ENCODE measurements at places on chromosomes 16 and 17. TPM values are rescaled to one million over a fixed set of nuclear protein-coding genes. Genes with fewer than 3 reads are reported as not detected.

RAB37 gene
- 3.4 TPM for total RNA-seq

DNA sequence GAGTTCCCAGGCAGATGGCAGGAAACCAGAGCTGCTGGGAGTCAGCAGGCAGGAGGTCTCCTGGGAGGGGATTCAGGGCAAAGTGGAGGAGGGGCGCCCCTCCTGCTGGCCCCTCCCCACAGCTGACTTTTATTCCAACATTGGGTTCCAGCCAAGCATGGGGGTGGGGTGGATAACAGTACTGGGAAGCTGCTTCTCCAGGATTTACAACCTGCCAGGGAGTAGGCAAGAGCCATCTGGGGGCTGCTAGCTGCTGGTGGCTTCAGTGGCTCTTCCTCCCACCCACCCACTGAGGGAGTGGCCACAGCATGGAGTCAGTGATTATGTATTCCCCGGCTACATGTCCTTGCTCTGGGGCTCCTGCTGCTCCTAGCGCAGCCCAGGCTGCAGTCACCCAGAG is 36.8 kb downstream of the TMEM132E start:
- ATAC-seq = no peak

DNA sequence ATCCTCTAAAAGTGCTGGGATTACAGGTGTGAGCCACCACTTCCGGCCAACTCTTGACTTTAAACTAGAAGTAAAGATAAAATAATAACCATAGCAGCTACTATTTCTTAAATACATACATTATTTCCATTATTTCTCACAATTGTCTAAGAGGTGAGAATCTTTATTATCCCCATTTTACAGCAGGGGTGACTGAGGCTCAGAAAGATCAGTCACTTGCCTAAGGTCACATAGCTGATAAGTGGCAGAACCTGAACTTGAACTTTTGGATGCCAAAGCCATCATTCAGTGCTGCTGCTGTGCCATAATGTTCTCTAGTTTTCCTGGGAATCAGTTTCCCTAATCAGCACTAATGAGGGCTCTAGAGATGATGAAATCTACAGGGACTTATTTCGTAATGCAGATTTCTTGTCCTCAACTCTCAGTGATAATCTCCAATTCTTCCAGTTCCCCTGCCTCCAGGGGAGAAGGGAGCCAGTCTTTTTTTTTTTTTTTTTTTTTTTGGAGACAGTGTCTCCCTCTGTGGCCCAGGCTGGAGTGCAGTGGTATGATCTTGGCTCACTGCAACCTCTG is 25.2 kb upstream of the GPRC5B start:
- ATAC-seq = no peak

- no peak for ATAC-seq
Measured at GRCh38 chr17:11151818-11152425, 89.1 kb upstream of the SHISA6 start.

DNA sequence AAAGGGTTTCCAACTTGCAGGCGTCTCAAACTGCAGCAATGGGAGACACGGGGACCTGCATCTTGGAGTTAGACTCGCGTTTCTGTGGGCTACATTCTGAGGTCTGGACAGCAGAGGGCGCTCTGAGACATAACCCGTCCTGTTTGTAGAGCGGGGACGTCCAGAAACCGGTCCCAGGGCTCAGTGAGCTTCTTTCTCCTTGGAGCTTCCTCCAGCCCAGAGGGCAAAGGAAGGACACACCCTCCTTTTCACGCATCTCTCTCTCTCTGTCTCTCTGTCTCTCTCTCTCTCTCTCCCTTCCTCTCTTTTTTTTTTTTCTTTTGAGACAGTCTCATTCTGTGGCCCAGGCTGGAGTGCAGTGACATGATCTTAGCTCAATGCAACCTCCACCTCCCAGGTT is 19.8 kb downstream of the COX4I1 start:
- peak; percentile 85 for ATAC-seq

PABPN1L gene
- not detected for total RNA-seq

GRCh38 chr17:44904001-44904984 is 5.0 kb upstream of the EFTUD2 start:
- no peak for ATAC-seq

DNA sequence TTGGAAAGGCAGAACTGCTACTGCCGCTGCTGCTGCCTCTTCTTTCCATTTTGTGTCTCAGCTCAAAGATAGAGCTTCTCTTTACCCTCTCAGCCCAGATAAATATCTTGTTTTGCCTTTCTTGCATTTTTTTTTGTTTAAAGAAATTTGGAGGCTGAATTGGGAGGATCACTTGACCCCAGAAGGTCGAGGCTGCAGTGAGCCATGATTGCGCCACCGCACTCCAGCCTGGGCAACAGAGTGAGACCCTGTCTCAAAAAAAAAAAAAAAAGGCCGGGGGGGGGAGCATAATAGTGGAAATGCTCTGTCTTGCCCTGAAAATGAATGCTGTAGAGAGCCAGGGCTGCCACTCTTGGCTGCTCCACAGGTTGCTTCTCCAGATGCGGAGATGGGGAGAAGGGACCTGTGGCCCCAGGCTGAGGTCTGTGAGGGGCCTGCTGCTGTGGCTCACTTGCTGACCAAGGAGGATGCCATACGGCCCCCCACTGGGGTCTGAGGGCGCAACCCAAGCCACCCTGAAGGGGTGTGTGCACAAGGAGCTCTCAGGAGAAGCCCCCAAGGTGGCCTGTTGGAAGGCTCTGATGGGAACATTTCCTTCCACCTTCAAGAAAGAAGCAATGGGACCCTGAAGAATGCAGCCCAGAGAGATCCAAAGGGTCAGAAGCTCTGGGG is 21.5 kb upstream of the G6PC1 start:
- no peak for ATAC-seq

DNA sequence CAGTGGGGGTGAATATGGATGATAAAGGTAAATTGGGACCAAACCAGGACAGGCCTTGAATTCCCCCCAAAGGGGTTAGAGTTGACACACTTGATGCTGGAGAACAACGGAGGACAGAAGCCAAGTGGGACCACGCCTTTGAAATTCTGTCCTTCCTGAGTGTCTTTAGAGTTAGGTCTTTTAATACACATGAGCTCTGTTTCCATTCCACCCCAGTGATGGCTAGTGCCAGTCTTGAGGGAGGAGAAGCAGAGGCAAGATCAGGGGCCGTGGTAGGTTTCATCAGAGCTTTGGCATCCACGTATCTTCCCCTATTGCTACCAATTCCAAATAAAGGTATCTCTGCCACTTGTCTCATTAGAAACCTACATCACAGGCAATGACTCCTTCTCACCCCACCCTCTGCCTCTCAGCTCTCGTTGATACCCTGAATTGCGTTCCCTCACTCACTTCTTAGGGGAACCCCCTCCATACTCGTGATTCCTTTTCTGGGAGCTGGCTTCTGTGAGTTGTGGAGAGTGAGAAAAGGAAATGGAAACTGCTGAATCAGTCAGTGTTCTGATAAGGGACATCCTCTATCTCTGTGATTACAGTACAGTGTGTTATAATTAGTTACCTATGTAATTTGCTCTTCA is 2.4 kb upstream of the CCL3L1 start:
- peak; percentile 92 for ATAC-seq

GCGR gene
- 0.26 TPM for total RNA-seq

- peak; percentile 91 for ATAC-seq
Measured at GRCh38 chr17:63405741-63406261, 40.3 kb downstream of the CYB561 start.

DNA sequence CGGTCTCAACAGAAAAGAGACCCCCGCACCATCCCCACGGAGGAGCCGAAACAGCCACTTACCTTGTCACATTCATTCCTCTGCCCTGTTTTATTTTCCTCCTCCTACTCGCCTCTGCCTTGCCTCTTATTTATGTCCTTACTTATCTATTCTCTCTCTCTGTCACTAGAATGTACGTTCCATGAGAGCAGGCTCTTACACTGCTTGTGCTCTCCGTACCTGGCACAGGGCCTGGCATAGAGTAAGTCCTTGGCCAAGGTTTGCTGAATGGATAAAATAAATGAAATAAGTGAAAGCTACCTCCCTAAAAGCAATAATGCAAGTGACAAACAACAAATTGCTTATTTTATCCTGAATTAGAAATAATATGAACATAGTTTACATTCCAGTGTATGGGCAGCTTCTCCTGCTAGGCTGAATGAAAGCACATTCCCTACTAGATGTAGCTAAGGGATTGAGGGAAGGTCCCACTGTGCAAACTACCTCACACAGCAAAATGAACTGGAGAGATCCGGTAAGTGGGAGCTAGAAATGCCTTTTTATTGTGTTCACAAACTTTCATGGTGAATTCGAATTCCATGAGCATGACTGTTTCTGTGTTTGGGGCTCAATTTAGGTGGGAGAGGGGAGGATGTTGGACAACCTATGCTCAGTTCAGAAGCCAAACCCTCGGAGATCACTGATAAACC is 173.1 kb downstream of the PARN start:
- no peak for ATAC-seq

DNA sequence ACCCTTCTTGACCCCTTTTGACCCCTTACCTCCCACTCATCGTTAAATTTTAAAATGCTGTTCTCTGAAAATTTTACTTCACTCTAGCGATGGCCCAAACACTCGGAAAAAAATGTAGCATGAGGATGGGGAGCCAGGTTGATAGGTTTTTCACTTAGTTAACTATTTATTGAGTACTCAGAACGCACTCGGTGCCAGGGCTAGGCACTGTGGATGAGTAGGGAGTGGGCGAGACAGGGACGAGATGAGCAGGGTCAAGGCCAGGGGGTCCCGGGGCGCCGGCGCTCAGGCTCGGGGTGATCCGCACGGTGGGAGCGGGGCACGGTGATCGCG is 392 bp downstream of the ZSCAN32 start:
- peak; percentile 41 for ATAC-seq
